Activated T-cell treated with anti-CD3 and anti-CD28 coated beads for 4 hours (primary cell): ENCODE measurements at places on chromosomes 1 and 21.

- no peak for DNase-seq
Measured at GRCh38 chr1:245842106-245842505, 665.0 kb downstream of the SMYD3 start.

DNA sequence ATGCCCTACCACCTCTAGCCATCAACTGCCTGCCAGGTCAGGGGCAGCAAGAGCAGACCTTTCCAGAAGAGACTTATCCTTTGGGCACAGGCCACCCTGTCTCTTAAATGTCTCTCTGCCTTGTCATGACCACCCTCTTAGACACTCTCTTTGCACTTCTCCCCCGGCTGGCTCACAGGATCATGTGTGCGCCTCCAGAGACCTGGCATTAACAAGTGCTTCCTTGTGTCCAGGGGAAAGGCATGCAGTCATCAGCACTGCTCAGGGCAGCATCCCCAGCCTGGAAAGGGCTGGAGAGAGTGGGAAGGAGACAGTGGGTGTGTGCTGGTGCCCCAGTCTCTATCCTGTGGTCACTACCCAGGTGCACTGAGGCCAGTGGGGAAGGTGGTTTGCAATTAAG is 85.2 kb upstream of the TLR5 start:
- DNase-seq, result no peak

DNA sequence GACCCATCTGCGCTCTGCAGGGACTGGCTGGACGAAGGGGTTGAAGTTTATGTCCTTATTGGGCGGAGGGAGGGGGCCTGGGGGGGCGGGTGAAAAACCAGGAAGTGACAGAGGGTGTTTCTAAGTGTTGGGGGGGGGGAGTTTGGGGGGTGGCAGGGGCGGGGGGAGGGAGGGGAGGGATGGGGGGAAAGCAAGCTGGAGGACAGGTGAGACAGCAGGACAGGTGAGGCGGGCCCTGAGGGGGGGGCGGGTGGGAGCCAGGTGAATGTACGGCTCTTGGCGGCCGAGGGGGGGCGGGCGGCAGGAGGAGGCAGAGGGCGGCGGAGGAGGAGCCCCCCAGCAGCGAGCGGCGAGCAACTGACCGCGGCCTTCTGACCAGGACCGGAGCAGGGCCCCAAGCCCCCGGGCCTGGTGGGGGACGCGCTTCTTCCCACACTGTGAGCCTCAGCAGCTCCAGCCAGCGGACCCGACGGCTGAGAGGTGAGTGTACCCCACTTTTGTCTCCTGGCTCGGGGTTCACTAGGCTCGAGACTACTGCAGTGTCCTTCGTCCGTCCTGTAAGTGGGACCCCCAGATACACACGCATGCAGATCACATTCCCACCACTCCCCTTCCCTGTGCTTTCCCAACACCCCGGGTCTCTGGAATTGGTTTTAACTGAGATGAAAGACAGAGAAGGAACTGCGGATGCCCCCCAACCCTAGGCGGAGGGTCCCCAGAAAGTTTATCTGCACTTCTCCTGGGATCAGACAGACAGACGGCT is at the start of gene ZBTB7B:
Gene ZBTB7B (plus strand): TSS at position 339 of the 763 bp plus-strand sequence. CDS start 11,859 bp downstream, outside the sequence.
- no peak for DNase-seq

- DNase-seq, result no peak
Measured at GRCh38 chr21:28833182-28833581, 159.5 kb downstream of the LTN1 start.

DNA sequence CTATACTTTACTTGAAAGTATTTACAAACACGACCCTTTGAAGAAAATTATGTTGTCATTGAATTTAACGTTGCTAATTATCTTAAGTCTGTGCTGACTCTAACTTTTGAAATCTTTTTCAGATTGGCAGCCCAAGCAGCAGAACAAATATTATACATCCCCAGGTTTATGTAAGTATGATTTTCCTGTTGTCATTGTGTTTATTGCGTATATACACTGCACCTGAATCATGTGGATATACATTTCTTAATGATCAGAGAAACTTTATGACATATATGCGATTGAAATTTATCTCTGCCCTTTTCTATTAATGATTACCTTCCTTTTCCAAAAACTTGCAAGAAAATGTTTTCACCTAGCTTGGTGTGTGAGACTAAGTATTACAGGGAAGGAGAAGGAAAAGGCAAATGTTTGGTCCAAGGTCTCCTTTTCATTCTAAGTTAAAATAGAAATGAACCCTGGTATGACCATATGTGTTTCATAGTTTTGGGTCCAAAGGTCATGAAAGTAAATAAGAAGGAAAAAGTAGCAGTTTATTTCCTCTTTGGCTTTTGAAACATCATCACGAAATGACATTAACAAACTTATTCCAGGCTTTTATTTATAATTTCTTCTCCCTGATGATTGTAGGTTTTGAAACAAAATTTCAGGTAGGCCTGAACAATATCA is 116.8 kb downstream of the VPS13D start:
- DNase-seq, result no peak

GRCh38 chr1:89104687-89105086 is 21.2 kb downstream of the GBP2 start:
- no peak for DNase-seq

DNA sequence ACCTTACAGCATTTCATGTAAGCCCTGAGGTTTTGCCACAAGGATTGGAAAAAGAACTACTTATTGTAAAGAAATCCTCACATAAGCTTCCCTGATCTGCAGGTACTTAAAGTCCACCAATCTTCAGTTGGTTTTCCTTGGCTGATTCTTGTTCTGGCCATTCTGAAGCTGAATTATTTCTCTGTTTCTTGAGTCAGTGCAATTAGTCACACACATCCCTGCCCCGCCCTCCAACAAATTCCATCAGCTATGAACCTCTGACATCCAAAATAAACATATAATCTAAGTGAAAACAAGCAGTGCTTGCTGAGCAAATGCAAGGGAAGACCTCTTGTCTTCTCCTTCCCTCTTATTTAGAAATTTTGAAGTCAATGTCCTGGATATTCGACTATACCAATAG is 8.2 kb upstream of the FNDC7 start:
- no peak for DNase-seq

- DNase-seq, result no peak
Measured at GRCh38 chr1:108732398-108732797, 14.1 kb upstream of the STXBP3 start.

DNA sequence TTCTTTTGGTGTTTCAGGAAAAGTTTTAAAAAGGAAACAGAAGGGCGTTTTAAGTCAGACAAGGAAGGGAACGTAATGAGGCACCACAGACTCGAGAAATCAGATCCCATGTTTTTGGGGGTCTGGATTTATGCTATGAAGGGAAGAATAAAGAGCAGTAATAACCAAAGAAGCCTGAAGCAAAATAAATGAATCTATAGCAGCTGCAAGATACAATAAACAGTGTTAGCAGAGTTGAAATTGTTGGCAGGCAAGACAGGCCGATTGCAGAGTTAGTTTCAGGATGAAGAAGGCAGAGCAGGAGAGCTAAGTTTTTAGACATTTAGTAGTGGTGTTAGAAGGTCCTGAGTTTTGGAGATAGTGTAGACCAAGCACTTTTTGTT is 425 bp downstream of the DDR2 start:
- DNase-seq, result no peak

- DNase-seq, result no peak
Measured at GRCh38 chr1:12748778-12749355, 2.9 kb downstream of the CFAP107 start.

GRCh38 chr1:156430866-156431265 is 61.9 kb downstream of the RHBG start:
- DNase-seq, result no peak

DNA sequence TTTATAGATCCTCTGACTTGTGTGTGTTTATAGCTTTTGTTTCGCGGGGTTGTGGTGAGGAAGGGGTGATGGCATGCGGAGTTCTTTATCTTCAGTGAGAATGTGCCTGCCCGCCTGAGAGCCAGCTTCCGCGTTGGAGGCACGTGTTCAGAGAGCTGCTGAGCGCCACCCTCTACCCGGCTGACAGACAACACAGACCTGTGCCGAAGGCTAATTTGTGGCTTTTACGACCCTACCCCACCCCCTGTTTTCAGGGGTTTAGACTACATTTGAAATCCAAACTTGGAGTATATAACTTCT is 14.4 kb upstream of the CD101 start:
- peak; percentile 65 for DNase-seq

DNA sequence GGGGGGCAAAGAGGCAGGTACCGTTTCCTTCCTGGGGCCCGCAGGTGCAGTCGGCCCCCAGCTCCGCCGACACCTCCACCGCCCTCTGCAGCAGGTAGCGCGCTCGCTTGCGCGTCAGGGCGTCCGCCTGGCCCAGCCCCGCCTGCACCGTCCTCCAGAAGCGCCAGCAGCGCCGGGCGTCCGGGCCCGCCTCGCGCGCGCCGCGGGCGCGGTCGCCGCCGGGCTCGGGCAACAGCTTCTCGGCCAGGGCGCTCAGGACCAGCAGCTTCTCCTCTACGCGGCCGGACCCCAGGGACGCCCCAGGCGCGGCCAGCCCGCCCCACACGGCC is 863 bp downstream of the TARBP1 start:
- DNase-seq, result peak; percentile 60

DNA sequence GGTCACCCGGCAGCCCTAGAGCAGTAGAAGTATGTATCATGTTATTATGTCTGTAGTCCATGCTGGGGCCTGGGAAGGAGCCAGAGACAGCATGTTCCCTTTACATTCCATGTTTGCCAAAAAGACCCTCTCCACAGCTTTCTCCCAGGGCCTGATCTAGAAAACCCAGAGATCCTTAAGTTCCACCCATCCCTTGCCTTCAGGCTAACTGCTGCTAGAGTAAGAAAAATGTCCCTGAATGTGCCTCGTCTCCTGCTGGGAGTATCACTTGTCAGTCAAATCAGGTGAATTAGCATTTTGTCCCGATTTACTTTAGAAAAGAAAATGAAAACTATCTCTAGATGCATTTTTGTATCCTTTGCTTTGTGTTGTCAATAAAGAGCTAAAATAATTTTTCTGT is 13.3 kb upstream of the MRPS14 start:
- no peak for DNase-seq

DNA sequence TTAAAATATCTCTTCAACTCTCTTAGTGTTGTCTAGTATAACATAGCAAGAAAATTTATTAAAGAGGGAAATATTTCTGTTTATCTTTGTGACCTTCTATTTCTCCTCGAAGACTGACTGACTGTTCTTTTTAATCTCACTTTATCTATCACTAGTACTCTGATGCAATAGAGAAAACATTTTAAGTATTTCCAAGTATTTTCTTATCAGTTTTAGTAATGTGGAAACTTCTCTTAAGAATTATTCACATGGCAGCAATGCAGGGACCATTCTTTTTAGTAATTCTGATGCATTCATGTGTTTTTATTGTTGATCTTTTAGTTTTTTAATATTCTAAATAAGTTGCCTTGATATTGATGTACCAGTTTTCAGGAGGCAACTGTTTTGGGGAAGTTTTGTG is 115.7 kb downstream of the NEK7 start:
- no peak for DNase-seq

GRCh38 chr1:202056644-202057334 is 46.4 kb downstream of the ELF3 start:
- no peak for DNase-seq

DNA sequence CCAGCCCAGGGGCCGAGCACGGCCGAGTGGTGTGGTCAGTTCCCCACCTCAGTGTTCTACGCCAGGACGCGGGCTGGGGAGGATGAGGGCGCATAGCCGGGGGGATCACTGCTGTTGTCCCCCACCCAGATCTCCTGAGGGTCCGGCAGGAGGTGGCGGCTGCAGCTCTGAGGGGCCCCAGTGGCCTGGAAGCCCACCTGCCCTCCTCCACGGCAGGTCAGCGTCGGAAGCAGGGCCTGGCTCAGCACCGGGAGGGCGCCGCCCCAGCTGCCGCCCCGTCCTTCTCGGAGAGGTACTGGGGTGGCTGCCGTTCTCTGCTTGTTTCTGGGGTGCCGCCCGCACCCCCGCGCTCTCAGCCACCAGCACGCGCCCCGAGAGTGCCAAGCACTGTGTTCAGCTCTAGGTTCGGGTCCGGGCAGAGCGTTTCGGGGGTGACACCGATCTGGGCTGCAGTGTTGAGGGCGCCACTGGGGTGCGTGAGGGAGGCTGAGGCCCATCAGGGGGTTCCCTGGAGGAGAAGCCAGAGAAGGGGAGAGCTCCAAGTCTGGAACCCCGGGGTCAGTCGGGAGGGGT is 17.4 kb downstream of the SAMD11 start:
- DNase-seq, result no peak

DNA sequence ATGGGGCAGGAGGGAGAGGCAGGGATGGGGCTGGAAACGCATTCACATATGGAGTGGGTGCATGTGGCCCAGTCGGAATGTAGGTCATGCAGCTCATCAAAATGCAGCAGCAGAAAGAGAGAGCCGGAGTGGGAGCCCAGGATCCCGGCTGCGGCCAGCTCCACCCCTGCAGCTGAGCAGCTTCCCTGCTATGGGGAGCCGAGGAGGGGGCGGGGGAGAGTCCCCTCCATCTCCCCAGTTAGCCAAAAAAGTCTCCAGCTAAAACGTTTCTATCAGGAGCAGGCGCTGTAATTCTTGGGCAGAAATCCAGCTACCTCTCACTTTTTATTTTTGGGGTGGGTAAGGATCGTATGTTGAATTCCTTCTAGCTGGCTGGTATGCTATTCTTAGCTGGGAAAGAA is 39.7 kb downstream of the MRPL37 start:
- DNase-seq, result no peak

DNA sequence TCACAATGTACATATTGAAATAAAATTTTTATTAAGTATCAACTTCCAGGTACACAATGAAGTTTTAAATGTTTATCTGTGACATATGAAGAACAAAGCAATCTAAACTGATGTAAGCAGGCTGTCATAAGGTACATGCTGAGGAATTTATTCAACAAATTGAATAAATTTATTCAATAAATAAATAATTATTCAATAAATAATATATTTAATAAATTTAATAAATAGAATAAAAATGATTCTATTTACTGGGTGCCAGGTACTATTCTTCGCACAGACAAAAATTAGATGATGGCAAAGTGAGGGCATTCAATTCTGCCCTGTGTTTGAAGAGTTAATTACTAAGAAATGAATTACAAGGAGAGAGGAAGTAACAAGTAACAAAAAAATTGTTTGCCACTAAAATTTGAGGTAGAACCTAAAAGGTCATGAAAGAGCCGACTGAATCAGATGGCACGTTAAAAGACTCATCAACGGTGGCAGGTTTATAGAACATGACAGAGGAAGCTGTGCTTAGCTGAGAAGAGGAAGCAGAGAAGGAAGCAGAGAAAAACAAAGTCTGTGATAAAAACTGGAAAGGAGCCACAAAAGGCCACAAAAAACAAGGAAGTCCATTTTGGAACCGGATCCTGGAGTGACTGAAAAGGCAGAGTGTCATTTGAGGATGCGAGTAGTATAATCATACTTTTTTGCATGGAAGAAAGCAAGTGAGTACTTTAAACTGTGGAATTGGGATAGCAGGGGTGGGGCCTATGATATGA is 2.2 kb upstream of the USP24 start:
- DNase-seq, result no peak

GRCh38 chr21:16570171-16570570 is 840.4 kb downstream of the USP25 start:
- no peak for DNase-seq
